MM.1S (cell line): ENCODE measurements at places on chromosomes 1 and 21.

DNA sequence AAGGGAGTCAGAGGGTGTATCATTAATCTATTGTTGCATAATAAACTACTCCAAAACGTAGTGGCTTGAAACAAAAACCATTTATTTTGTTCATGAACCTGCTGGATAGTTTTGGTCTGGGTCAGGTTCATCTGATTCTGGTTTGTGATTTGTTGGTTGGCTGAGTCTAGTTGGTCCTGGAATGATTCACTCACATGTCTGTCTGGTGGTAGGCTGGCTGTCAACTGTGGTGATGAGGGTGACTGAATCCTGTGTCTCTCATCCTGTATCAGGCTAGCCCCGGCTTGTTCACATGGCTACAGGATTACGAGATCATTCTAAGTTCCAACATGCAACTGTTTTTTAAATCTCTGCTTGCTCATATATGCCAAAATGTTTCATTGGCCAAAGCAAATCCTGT lies 22.5 kb upstream of the SIKE1 start:
- no peak for DNase-seq

GRCh38 chr1:203097001-203097400 lies 11.2 kb upstream of the MYOG start:
- no peak for DNase-seq

DNA sequence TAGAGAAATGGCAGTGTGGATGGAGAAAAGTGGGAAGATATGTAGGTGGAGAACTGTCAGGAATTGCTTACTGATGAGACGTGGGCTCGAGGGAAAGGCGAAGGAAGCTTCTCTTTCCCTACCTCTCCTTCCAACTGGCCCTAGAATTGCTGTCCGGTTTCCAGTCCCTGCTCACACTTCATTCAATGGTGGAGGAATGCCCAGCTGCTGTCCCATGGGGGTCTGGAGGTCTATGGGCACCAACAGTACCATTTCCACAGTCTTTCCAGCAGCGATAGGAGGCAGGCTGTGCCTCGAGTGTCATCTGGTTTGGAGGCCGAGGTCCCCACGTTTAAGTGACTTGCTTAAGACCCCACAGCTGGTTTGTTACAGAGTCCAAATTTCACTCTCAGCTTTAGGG lies 31.5 kb upstream of the CD1D start:
- DNase-seq, result no peak

DNA sequence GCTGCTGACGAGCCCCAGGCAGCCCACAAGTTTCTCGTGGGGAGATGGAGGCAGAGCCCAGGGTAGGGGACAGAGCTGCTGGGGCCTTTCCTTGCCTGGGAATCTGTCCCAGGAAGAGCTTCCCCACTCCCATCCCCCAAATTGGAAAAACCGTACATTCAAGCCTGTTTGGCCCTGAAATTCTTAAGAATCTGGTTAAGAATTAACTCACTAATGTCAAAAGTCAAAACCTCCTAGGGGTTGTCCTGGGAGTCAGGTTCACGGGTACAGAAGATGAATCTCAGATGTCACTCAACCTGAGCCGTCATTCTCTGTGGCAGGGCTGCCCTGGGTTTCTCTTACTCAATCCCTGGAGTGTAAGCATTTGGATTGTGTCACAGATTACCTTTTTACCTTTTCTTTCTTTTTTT lies 8.4 kb downstream of the C1orf115 start:
- no peak for DNase-seq

DNA sequence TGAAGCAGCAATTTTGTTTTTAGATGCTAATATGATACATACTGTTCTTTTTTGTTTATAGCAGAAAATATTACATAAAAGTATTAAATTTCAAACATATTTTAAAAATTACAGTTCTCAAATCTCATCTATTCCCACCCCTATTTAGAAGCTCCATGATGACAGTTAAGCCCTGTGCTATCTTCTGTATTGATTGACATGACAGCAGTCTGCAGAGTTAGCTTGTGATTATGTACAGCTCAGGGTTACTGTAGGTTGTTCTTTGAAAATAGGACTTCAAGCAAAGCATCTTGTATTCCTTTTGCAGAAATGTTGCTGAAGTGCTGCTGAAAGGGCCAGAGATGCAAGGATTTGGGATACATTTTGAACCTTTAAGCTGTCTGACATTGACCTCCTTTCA lies 8.2 kb downstream of the GPSM2 start:
- no peak for DNase-seq

DNA sequence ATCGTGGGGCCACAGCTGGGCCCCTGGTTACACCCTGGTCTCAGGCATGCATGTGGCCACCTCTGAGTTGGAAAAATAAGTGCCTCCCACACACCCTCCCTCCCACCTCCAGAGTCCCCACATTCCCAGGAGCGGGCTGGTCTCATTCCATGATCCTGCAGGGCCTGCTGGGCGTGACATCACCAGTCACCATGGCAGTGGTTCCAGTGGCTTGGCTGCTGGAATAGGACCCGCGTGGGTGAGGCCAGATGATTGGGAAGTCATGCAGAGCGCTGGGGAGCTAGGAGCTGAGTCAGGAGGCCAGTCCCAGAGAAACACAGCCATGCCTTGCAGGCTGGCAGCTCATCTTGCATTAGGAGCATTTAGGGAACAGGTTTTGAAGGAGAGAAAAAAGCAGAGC lies 125.4 kb upstream of the TMEM51 start:
- DNase-seq, result no peak

DNA sequence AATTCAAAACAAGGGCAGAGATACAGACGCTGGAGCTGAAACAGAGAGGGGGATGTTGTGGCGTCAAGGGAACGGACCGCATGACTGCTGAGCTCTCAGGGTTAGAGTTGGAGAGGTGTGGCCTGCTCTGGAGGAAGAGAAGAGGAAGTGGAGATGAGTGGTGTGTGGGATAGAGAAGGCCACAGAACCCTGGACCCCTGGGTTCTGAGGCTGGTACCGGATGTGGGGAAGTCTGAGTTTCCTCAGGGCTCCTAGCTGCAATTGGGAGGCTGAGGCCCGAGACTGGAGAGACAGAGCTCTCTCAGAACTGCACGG lies 1.8 kb downstream of the BCAN start:
- no peak for DNase-seq

GRCh38 chr21:35529171-35529863 lies 480.2 kb upstream of the RUNX1 start:
- peak; percentile 77 for DNase-seq

GRCh38 chr1:31615414-31615813 lies 2.1 kb upstream of the HCRTR1 start:
- DNase-seq, result no peak

DNA sequence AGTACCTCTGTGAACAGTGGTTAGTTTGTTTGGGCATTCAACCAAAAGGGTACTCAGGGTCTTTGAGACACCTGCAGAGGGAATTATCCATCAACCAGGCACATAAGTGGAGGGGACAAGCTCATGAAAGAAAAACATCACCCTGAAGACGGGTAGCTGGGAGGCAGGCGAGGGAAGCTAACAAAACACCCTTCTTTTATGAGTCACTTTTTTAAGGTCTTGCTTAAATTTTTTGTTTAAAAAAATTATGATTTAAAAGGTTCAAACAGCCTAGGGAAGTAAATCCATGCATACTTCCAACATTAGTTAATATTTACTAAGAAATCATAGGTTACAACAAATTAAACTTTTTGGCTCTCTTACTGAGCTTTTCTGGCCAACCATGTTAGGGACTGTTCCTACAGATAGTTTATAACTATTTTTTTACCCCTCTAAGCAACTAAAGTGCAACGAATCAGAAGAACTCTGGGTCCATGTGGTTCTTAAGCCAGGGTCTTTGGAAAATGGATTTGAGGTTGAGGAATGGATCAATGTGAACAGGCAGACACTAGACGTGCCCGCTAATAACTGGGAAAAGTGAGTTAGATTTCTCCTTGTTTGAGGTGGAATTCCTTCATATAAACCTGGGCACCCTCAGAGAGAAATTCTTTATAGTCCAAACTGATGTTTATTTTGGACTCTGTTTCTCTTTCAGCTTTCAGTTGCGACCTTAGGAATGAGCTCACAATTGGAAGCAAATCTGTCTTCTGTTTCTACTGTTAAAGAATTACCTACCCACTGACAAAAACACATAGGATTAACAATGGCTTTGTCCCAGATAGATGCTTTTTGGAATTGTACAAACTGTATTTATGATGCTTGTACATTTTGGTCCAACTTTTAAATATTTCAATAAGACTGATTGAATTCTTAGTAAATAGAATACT lies 123.0 kb downstream of the LYPLAL1 start:
- DNase-seq, result no peak

GRCh38 chr1:8162168-8162567 lies 136.1 kb upstream of the ERRFI1 start:
- no peak for DNase-seq

- no peak for DNase-seq
These were observed 141.6 kb upstream of the PALMD start for GRCh38 chr1:99504287-99504686.

- no peak for DNase-seq
These were observed 28.5 kb downstream of the COA7 start for GRCh38 chr1:52669696-52670095.

- DNase-seq, result no peak
These were observed 25.2 kb upstream of the CNTN2 start for GRCh38 chr1:205017766-205018165.
